ENCODE measurements at places on chromosomes 12 and 14. TPM values are rescaled to one million over a fixed set of nuclear protein-coding genes. Genes with fewer than 3 reads are reported as not detected.
A peak's percentile ranks its signal among the peaks of the same experiment; 100 is the strongest.

DNA sequence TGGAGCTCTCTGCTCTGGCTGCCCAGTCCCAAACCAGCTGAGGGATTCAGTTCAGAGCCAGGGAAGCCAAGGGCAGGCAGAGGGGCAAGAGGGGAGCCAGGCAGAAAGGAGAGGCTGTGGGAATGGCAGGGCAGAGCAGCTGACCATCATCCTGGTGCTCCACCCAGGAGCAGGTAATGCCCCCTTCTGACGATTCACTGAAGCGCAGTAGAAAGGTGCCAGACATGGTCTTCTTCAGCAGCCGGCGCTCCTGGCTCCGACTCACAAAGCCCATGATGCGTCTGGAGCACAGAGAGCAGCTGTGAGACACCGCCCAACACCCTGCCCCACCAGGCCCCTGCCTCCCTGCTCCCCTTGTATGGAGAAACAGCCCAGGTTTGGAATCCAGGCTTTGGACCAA lies 8.0 kb downstream of the IL23A start:
- no peak overlapping the region for H3K4me3 ChIP-seq
- H3K27me3 ChIP-seq: no peaks in the 10 kb centered on the region
- H3K27ac ChIP-seq: peak overlapping the region; percentile 18
- H3K4me1 ChIP-seq: peaks cover under 1% of the 10 kb centered on the region
- DNase-seq: peak; percentile 50

GRCh38 chr12:31603546-31604009 lies 12.6 kb upstream of the DENND5B start:
- H3K36me3 ChIP-seq: peaks cover 3% of the 10 kb centered on the region
- no peak overlapping the region for H3K4me3 ChIP-seq
- DNase-seq: no peak
- no peaks in the 10 kb centered on the region for H3K4me1 ChIP-seq
- H3K27ac ChIP-seq: no peak overlapping the region

- peaks cover 5% of the 10 kb centered on the region for H3K27me3 ChIP-seq
- no peak overlapping the region for H3K27ac ChIP-seq
- DNase-seq: no peak
- H3K4me1 ChIP-seq: peaks cover 8% of the 10 kb centered on the region
- H3K36me3 ChIP-seq: no peaks in the 10 kb centered on the region
These were observed 8.8 kb upstream of the ASPG start for GRCh38 chr14:104076743-104077142.

Gene OS9
- 60.7 TPM for total RNA-seq

Gene PLXNC1
- total RNA-seq: 3.6 TPM
